Upper lobe of right lung (tissue), 1 donor: ENCODE measurements at places on chromosomes 2 and 18. TPM values are rescaled to one million over a fixed set of nuclear protein-coding genes. Genes with fewer than 3 reads are reported as not detected.

GRCh38 chr2:168035458-168035857, 211.9 kb downstream of the STK39 start:
- H3K4me1 ChIP-seq, result no peaks in the 10 kb centered on the region
- no peaks in the 10 kb centered on the region for H3K36me3 ChIP-seq
- no peak overlapping the region for H3K4me3 ChIP-seq
- no peak overlapping the region for H3K27ac ChIP-seq

DNA sequence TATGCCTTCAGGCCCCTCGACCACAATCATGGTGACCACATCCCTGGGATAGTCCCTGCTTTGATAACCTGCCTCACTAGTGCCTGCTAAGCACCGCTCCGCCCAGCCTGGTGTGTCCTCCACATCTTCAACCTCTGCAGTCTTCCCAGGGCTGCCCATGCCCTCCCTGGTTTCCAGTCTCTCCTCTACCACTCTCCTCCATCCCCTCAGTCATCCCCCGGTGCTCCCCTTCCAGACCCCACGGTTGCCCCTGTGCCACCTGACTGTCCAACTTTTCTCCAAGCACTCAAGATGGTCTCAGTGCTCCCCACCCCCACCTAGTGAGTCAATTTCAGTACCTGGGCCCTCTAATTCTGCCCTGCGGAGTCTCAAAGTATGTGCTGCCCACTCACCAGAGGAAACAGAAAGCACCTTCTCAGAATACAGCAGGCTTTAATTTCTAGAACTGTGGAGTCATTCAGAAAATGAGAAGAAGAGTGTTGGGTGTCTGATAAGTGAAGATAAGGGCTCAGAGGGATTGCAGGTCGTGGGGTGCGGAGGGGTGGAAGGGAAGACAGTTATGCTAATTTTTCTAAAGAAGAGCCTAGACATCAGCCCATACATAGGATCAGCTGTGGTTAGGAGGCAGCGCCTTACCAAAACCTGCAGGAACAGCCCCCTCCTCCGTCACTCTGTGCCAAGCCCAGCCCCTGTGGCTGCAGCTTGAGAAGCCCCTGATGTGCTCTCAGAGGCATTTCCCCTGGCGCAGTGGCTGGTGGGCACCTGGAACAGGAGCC, 53.6 kb upstream of the CAB39 start:
- no peak overlapping the region for H3K4me3 ChIP-seq
- H3K27me3 ChIP-seq, result no peaks in the 10 kb centered on the region
- H3K4me1 ChIP-seq, result peaks cover 30% of the 10 kb centered on the region
- H3K36me3 ChIP-seq, result no peaks in the 10 kb centered on the region
- DNase-seq, result no peak

The SCLY gene
- 13.0 TPM for total RNA-seq

DNA sequence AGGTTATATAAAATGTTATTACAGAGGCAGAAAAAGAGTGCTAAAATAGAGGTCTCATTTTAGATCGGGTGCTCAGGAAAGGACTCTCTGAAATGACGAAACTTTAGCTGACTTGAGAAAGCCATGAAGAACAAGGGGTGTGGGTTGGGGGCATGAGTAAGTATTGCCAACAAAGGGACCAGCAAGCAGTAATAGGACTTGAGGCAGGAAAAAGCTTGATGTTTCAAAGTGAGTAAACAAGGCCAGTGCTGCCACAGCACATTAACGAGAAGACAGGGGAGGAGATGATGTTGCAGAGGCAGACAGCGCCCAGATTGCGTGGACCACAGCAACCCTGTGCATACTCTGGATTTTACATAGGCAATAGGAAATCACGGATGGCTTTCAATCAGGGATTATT, 318.8 kb downstream of the ZEB2 start:
- DNase-seq, result no peak
- H3K4me1 ChIP-seq, result no peaks in the 10 kb centered on the region
- no peaks in the 10 kb centered on the region for H3K27me3 ChIP-seq
- H3K36me3 ChIP-seq, result no peaks in the 10 kb centered on the region
- H3K27ac ChIP-seq, result no peak overlapping the region

DNA sequence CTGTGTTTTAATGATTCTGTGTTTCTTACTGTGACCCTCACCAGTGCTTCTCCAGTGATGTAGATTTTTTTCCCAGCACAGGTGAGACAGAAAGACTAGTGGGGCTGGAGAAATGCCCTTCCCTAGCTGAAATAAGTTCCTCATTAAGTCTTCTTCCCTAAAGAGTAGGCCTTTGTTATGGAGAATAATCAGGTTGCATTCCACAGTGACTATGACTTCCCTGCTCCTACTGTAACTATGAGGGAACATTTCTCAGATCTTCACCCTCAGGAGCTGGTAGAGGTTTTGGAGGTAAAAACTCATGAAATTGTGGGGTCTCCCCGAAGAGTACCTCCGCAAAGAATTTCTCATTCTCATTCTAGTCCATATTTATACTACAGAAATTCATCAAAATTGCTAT, 286.2 kb downstream of the GRB14 start:
- DNase-seq, result no peak
- no peak overlapping the region for H3K27ac ChIP-seq
- H3K4me1 ChIP-seq, result no peaks in the 10 kb centered on the region
- H3K27me3 ChIP-seq, result no peaks in the 10 kb centered on the region

- no peaks in the 10 kb centered on the region for H3K27me3 ChIP-seq
- no peak overlapping the region for H3K4me3 ChIP-seq
- no peak overlapping the region for H3K27ac ChIP-seq
- no peak for DNase-seq
These were observed 9.6 kb upstream of the ALS2 start for GRCh38 chr2:201790291-201790690.

- no peak within 1 kb of the TSS for H3K27ac ChIP-seq
- H3K27me3 ChIP-seq, result peaks cover 96% of the 10 kb centered on the region
- H3K4me3 ChIP-seq, result no peak within 1 kb of the TSS
- peaks cover 13% of the 10 kb centered on the region for H3K4me1 ChIP-seq
- H3K36me3 ChIP-seq, result no peaks in the 10 kb centered on the region
These were observed at the start of gene EN1 for GRCh38 chr2:118846953-118847761. TSS of gene EN1 (minus strand) at chr2:118847648. CDS start at chr2:118847167, 481 bp downstream.

DNA sequence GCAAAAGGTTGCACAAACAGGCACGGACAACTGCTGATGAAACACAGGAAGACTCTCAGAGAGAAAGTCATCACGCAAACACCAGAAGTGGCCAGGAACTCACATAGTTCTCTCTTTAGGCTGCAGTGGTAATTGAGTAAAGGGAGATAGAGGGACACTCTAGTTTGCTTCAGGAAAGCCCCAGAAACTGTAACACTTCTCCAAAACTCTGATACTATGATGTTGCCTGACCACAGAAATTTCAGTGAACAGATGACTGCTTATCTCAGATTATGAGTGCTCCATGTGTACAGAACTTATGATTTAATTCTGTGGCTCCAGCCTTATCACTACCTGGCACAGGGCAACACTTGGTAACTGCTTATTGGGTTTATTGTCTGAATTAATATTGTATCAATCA, 311.5 kb upstream of the GYPC start:
- H3K4me1 ChIP-seq, result no peaks in the 10 kb centered on the region
- no peak for DNase-seq
- no peak overlapping the region for H3K4me3 ChIP-seq
- no peaks in the 10 kb centered on the region for H3K27me3 ChIP-seq

- H3K4me3 ChIP-seq, result no peak overlapping the region
- H3K4me1 ChIP-seq, result no peaks in the 10 kb centered on the region
- DNase-seq, result no peak
- no peak overlapping the region for H3K27ac ChIP-seq
- peaks cover 27% of the 10 kb centered on the region for H3K36me3 ChIP-seq
These were observed 89.0 kb downstream of the ZNF532 start for GRCh38 chr18:58953627-58954026.

GRCh38 chr2:42435628-42436027, 58.2 kb downstream of the KCNG3 start:
- H3K27me3 ChIP-seq, result no peaks in the 10 kb centered on the region
- no peaks in the 10 kb centered on the region for H3K36me3 ChIP-seq
- no peak for DNase-seq

GRCh38 chr2:228329282-228329681, 147.8 kb upstream of the SPHKAP start:
- no peak overlapping the region for H3K4me3 ChIP-seq
- H3K27me3 ChIP-seq, result no peaks in the 10 kb centered on the region
- no peak overlapping the region for H3K27ac ChIP-seq

The MC4R gene
- not detected for total RNA-seq

DNA sequence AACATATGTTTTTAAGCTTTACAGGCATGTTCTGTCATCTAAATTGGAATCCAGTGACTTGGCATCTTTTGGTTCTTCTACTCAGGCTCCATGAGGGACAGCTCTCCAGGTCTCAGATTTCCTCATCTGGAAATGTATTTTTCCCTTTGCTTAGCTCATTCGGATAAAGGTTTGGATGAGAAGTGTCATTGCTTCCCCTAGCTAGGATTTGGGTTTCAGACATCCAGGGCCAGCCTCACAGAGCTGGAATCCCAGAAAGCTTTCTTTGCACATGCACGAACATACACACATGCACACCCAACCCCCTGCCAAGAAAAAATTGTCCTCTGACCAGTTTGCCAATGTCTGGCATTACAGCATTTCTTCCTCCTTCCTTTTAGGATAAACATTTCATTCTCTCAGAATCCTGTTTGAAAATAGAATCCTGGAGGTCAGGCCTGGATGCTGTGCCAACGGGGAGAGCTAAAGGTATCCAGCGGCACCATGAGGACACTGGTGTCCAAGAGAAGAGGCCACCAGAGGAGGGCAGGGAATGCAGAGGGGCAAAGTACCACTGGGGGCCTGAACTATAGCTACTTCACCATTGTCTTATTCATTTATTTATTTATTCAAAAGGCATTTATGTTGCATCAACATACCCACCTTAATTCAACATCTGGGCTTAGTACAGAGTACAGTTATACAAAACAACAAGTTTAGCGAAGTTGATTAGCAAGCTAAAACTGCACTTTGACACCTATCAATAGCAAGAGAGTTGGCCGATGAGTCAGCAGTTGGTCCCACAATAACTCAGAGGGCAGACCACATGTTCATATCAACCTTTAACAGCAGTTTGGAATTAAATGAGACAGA, 97.9 kb upstream of the ATL2 start:
- H3K27me3 ChIP-seq, result no peaks in the 10 kb centered on the region
- no peaks in the 10 kb centered on the region for H3K36me3 ChIP-seq
- H3K4me1 ChIP-seq, result peaks cover 5% of the 10 kb centered on the region

GRCh38 chr2:57733956-57734355, 312.6 kb upstream of the VRK2 start:
- no peaks in the 10 kb centered on the region for H3K4me1 ChIP-seq
- no peak overlapping the region for H3K4me3 ChIP-seq
- no peaks in the 10 kb centered on the region for H3K36me3 ChIP-seq
- DNase-seq, result no peak
- no peaks in the 10 kb centered on the region for H3K27me3 ChIP-seq
- no peak overlapping the region for H3K27ac ChIP-seq

The DPP4 gene
- 30.7 TPM for total RNA-seq

The CD302 gene
- total RNA-seq, result 109 TPM

The COX7A2L gene
- total RNA-seq, result 80.7 TPM
